Forelimb muscle (tissue), 1 donor: ENCODE measurements at places on chromosomes 1 and 21. TPM values are rescaled to one million over a fixed set of nuclear protein-coding genes. Genes with fewer than 3 reads are reported as not detected.

GRCh38 chr1:168664069-168664834 lies 64.8 kb downstream of the DPT start:
- no peak for DNase-seq

DNA sequence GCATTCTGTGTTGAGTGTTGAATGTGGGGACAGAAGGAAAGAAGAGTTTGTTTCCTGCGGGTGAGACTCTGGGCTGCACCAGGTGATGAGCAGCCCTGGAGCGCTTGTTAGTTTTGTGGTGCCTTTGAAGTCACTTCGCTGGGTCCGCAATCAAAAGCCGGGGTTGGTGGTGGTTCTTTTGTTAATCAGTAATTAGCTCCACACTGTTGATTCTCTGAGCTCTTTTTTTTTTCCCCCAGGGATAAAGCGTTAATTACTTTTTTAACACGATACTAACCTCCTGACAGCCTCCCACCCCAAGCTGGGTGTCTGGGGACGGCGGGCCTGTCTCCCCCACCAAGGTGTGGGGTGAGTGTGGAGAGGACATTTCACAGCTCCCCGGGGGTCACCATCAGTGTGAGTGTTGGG lies 56.6 kb downstream of the AGPAT3 start:
- no peak for DNase-seq

- no peak for DNase-seq
These were observed 1.4 kb downstream of the MEX3A start for GRCh38 chr1:156080863-156081179.

DNA sequence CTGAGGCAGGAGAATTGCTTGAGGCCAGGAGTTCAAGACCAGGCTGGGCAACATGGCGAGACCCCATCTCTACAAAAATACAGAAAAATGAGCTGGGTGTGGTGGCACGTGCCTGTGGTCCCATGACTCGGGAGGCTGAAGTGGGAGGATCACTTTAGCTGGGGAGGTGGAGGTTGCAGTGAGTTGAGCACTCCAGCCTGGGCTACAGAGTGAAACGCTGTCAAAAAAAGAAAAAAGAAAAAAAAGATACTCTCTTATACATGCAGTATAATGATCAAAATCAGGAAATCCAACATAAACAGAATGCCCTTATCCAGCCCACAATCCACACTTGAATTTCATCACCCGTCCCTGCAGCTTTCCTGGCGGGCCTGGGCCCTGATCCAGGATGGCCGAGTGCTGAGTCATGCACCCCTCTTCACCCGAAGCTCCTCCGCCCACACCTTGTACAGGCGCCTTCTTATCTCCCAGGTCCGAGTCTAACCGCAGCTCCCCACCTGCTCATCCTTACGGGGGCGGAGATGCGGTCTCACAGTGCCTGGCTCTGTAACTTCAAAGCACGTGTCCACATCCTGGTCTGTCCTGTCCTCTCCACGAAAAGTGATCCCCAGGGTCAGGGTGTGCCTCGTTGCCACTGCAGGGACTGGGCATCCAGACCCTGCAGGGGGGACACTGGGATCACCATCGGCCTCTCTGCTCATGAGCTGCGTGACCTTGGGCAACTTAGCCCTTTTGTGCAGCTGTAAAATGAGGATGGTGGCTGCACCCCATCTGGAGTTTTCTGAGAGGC lies 120.2 kb upstream of the SLC45A1 start:
- no peak for DNase-seq

DNA sequence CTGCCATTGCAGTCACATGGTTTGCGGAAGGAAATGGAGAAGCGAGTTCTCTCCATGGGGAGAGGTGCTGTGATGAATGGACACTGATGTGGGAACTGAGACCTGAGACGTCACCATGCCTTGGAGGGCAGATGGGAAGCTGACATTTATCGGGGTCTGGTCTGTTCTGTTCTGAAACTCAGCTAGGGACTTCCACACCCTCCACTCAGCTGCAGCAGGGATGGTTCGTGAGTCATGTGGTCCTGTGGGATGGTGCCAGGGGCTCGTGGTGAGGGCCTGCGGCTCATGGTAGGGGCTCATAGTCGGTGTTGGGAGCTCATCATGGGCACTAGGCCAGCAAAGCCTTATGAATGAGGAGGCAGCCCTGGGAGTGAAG lies 6.1 kb downstream of the GPR137B start:
- DNase-seq, result no peak

GRCh38 chr1:112707221-112708001 lies 484 bp upstream of the RHOC start:
- no peak for DNase-seq

GRCh38 chr1:43440358-43440757 lies 13.4 kb downstream of the HYI start:
- no peak for DNase-seq

DNA sequence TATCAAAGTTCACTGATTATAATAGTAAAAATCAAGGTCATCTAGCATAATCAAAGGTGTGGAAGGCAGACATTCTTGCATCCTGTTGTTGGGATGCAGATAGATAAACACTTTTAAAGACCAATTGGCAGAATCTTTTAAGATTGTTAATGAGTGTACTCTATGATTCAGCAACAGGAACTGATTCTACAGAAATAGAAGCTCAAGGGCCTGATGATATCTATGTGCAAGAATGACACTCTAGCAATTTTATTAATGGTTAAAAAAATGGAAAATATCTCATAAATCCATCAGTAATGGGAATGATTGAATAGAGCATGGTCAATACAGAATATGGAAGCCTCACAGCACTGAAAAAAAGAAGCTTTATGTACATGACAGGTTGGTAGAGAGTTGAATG lies 2.2 kb upstream of the ATP1A4 start:
- DNase-seq, result no peak

DNA sequence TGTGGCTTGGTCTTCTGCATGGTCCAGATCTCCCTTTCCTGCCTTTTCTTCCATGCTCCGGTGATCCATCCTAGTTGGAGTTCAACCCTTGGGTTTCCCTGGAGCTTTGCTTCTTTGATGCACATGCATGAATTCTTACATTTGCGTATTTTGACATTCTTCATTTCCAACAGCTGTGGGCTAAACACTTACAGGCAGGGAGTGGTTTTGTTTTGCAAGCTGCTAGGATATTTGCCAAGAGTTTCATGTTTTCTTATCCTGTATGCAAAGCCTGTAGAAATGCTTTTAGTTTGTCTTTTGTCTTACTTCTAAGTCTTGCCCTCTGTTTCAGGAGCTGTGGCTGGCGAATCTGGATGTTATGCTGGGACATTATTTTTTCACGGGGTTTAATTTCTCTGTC lies 90.3 kb upstream of the PAXBP1 start:
- DNase-seq, result peak; percentile 36

DNA sequence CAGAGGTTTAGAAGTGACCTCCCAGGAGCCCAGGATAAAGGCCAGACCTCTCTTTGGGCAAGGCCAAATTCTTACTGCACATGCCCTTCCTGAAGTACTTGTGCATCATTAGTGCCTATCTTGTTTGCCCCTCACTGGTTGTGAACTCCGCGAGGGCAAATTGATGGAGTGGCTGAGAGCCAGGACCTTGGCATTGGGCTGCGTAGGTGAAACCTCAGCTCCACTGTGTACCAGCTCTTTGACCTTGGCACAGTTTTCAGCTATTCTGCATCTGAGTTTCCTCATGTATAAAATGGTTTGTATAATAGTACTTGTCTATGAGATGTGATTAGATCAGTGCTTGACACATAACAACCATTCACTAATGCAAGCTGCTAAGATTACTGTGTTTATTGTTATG lies 11.5 kb downstream of the OTUD3 start:
- DNase-seq, result no peak

- DNase-seq, result no peak
These were observed 171.4 kb downstream of the PDE4B start for GRCh38 chr1:65964123-65964522.

DNA sequence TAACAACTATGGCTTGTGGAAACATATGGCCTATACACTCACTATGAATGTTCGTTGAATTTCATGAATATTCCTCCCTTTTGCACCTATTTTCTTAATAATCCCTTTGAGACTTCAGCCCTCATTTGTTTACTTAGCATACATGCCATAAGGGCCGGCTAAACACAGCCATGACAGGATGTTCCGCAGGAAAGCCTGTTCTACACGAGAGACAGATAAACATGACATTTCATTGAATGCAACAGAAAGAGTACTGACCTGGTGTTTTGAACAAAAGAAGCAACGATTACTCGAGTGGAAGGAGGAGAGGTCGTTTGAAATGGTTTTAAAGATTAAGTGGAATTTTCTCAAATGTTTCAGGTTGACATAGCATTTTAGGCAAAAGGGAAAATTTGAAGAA lies 459.5 kb upstream of the CXADR start:
- DNase-seq, result no peak

- no peak for DNase-seq
These were observed 549 bp downstream of the MSH4 start for GRCh38 chr1:75797273-75797588.

- DNase-seq, result peak; percentile 26
These were observed at the start of gene FNBP1L for GRCh38 chr1:93447481-93448291. TSS of gene FNBP1L (plus strand) at chr1:93448118. CDS start at chr1:93448282, 164 bp downstream.

- no peak for DNase-seq
These were observed 52.0 kb upstream of the COA6 start for GRCh38 chr1:234321231-234321630.

GRCh38 chr1:201721082-201722049 lies 107.6 kb upstream of the IPO9 start:
- DNase-seq, result no peak

GRCh38 chr1:99306644-99307043 lies 42.4 kb downstream of the PLPPR4 start:
- no peak for DNase-seq

Gene USH2A
- 0.05 TPM for polyA plus RNA-seq

Gene AUNIP
- polyA plus RNA-seq, result 0.71 TPM

Gene SRGAP2C
- 26.2 TPM for polyA plus RNA-seq

Gene PLEKHA6
- polyA plus RNA-seq, result 3.0 TPM

Gene CHRM3
- polyA plus RNA-seq, result 1.8 TPM

Gene NBPF4
- polyA plus RNA-seq, result not detected

Gene CHIT1
- 0.71 TPM for polyA plus RNA-seq

Gene LIN28A
- not detected for polyA plus RNA-seq

Gene ASCL5
- 0.32 TPM for polyA plus RNA-seq

Gene CLCA4
- not detected for polyA plus RNA-seq

Gene DNAJC28
- polyA plus RNA-seq, result 2.9 TPM

Gene PLA2G5
- 0.25 TPM for polyA plus RNA-seq

Gene WDR64
- 0.37 TPM for polyA plus RNA-seq

Gene MAP3K21
- polyA plus RNA-seq, result 0.20 TPM

Gene NUAK2
- 0.49 TPM for polyA plus RNA-seq

Gene CRNN
- polyA plus RNA-seq, result not detected
